HS-27A (cell line): ENCODE measurements at places on chromosomes 12 and 14.

GRCh38 chr12:132373901-132374611 is 44.7 kb upstream of the GALNT9 start:
- DNase-seq, result no peak

- DNase-seq, result no peak
Observed at GRCh38 chr12:79938843-79939242, 3.9 kb upstream of the PPP1R12A start.

DNA sequence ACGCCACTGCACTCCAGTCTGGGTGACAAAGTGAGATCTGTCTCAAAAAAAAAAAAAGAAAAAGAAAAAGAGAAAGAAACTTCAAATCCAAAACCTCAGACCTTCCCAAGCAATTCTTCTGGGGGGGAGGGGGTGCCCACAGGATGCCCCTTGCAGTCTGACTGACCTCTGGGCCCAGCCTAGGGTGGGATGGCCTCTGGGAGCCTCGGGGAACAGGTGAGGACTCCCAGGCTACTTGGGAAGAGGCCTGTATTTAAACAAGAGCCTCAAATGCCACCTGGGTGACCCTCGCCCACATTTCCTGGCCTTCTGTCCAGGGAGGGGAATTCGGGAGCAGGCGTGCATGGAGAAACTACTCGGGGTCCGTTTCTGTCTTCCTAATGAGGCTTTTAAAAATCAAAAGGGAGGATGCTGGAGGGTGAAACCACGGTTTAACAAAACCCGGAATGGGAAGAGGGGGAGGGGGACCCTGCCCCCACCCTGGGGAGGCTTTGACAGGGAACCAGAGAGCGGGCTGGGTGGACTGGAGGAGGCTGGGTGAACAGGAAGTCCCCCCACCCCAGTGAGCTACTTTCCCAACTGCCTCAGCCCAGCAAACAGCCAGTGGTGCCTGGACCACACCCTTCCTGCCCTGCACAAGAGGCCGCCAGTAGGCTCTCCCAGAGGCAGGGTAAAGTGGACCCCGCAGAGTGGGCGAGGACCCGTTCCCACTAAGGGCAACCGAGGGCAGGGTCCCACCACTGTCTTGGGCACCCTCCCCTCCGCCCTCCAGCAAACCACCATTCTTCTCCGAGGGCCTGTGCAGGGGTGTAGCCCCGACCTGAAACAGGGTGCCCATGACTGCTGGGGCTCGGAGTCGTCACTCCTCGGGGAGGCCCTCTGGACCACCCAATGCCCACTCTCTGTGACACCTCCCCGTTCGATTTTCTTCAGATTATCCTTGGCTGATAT is 1.5 kb upstream of the FBRSL1 start:
- no peak for DNase-seq

GRCh38 chr14:30020271-30020670 is 92.6 kb upstream of the PRKD1 start:
- no peak for DNase-seq

DNA sequence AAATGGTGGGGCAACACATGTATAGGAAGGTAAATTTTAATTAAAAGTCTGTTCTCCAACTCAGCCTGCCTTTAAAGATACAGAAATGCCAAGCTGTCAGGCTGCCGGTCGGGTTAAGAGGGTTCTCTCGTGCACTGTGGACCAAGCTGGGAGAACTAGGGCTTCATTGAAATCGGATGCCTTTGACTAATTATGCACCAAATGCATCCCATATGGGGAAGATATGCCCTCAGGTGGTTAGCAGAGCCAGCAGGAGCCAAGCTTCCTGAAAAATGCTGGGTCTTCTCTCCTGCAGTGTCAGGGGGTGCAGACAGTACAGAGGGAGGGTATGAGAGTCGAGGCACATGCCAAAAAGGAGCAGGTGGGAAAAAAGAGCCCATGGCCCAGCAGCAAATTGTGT is 236.1 kb downstream of the CACNA1C start:
- DNase-seq, result no peak

GRCh38 chr12:101697930-101698799 is 725 bp downstream of the CHPT1 start:
- DNase-seq, result peak; percentile 8

GRCh38 chr12:93592641-93593406 is 20.3 kb downstream of the SOCS2 start:
- no peak for DNase-seq

GRCh38 chr14:50311337-50311971 is 575 bp downstream of the L2HGDH start:
- no peak for DNase-seq

DNA sequence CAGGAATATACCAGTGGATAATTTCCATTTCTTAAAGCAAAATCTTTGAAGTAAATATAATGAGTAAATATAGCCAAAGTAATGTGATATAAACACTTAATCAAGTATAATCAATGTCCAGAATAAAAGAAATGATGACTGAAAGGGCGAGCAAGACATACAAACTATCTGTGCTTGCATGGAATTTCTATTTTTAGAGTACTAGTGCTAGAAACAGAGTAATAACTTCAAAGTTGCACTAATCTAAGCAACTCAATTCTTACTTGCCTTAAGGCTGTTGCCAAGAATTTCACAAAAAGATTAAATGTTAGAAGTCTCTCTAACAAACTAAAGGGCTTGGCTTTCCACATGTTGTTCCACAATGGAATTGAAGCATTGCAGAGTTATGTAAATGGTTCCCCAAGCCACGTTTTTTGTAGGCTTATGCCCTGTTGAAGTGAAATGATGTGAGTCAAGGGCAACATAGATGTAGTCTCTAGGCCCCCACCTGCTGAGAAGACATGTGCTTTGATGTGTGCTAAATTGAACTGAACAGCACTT is 175.0 kb upstream of the LMNTD1 start:
- no peak for DNase-seq

DNA sequence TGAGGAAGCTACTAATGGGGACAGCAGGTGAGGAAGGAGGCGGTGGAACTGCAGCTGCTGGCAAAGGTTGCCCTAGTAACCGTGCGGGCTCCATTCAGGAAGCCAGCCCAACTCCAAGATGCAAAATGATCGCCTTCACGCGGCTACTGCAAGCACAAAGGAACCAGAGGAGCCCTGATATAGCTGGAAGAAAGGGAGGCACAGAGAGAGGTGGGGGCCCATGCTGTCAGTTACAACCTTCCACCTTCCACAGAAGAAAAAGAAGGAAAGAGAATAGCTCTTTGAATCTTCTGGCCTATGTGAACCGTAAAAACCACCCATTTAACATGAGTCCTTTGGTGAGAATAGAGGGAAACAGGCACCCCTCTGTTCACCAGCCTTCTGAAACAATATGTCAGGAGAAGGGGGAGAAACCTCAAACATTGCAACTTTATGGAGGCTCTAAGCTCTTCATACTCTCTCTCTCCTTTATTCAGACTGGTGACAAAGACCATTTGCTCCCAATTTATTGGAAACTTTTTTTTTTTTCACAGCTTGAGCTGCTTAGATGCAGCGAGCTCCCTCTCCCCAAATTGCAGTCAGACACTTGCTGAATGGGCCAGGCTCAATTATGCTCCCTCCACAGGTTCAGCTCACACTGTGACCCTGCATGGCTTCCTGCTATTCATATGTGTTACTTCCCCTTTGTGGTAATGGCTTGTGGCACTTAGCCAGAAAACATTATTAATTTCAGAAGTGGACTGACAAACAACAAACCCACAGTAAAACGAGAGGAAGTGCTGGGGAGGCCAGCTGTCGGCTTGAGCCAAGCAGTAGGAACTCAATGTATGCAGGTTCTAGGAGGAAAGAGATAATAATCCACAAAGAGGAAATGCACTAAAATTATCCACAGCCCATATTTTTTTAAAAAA is 6.2 kb downstream of the DUSP6 start:
- no peak for DNase-seq

DNA sequence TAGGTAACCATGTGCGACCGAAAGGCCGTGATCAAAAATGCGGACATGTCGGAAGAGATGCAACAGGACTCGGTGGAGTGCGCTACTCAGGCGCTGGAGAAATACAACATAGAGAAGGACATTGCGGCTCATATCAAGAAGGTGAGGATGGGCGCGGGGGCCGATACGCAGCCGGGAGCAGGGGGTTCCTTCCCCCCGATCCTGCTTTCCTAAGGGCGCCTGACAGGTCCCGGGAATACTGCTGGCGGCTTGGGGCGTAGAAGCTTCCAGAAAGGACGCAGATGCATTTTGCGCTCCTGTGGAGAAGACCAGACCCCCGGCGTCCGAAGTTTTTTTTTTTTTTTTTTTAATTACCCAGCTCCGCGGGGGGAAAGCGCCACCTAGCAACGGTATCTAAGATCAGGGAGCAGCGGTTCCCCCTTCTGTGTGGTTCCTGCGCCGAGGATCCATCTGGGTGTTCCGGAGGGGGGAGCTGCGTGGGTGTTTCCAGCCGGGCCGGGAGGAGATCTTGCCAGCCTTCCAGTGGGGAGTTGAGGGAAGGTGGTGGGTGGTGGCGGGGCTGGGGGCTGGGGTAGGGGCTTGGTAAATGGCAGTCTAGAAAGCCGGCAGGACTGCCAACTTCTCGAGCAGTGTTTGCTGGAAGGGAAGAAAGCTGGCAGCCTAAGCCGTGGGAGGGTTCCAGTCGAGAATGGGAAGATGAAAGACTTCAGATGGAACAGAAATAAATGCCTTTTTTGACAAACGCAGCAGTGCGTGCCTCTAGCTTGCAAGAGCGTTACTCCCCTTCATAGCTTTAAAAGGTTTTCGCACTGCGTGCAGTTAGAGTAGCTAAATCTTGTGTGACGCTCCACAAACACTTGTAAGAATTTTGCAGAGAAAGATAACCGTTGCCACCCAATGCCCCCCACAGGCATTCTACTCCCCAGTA is 764 bp downstream of the DYNLL1 start:
- DNase-seq, result no peak

GRCh38 chr14:101109981-101110728 is 206.6 kb upstream of the RTL1 start:
- DNase-seq, result no peak

DNA sequence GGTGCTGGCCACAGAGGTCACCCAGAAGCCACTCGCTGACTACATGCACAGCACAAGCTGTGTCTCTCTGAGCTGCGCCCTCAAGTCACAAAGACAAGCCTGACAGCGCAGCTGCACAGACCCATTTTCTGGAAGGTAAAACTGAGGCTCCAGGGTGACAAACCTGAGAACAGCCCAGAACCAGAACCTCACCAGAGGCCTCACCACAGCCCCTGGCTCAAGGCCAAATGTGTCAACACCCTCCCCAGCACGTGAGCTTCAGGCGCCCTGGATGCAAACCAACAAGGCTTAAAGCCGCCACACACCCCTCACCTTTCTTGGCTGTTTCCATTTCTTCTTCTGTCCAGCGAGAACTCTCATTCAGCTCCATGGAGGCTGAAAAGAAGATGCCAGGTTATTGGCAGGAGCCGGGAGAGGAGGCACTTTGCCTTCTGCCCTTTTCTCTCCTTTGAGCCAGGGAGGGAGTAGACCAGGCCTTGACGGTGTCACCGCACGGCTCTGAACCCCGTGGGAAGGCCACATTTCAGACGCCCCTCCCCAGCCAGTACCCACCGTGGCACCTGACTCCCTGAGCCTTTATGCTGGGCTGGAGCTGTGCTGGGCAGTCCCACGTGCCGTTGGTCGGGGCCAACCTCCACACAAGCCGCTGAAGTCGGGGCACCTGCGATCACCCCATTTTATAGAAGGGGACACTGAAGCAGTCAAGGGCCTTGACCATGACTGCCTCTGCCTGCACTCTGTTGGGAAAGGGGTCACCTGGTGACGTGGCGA is 103.1 kb downstream of the RFLNA start:
- no peak for DNase-seq

GRCh38 chr12:119156401-119157044 is 22.2 kb upstream of the HSPB8 start:
- no peak for DNase-seq

DNA sequence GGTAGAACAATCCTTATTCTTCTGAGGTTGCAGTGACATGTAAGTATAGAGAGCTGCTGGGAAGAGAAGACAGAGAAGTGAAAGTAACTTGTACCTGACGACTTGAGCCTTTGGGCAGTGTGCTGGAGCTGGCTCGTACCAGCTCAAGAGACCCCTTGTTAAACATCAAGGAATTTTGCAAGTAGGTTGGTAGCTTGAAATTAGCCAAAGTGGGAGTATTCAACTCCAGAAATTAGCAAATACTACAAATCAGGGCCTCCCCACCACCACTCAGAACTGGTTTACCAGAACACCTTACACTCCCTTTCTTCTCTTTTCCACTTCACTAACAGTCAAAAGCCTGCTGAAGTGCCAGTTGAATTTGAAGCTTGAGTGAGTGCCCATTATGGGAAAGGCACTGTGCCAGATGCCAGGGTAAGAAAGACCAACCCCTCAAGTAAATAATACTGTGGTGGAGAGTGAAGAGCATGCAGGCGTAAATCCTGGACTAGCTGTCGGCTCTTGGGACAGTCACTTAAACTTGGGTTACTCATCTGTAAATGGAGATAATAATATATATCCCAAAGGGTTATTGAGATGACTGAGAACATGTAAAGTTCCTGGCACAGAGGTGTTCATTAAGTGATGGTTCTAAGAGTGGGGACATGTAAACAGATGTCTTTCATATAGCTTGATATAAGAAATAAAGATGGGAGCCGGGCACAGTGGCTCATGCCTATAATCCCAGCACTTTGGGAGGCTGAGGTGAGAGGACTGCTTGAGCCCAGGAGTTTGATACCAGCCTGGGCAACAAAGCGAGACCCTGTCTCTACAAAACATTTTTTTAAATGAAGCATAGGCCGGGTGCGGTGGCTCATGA is 27.0 kb upstream of the EID3 start:
- DNase-seq, result no peak

- no peak for DNase-seq
Observed at GRCh38 chr12:42481368-42481767, 108.2 kb downstream of the PRICKLE1 start.

- no peak for DNase-seq
Observed at GRCh38 chr12:95611676-95612309, 60.5 kb upstream of the USP44 start.

DNA sequence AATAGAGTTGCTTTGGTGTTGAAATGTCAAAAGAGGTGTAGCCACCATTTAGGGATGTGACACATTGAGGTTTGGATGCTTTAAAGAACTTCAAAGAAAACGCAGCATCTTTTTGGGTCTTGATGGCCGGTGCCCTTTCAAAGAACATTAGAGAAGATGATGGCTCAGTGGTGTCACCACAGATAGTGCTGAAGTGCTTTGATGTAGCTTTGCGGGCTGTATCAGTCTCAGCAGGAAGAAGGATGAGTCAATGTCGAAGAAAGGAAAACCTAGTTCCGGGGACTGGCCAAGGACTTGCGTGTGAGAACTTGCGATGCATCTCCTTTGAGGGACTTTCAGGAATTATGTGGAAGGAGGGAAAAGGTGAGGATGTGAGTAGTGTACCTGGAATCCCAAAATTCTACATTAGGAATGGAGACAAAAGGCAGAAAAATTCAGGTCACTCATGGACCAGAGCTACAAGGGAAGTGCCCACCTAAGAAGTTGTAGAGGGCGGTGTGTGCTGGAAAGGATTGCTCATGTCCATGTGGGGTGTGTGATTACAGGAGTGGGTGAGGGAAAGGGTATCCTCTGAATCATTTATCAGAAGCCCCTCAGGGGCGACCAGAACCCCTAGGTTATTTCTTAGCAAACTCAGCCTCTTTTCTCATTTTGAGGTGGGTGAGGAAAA is 39.7 kb upstream of the GZMB start:
- DNase-seq, result no peak

GRCh38 chr12:62301799-62302133 is 41.6 kb downstream of the USP15 start:
- no peak for DNase-seq
